ENCODE measurements at places on chromosomes 4 and X.

- DNase-seq, result no peak
Measured at GRCh38 chr4:185664481-185664880, 129.2 kb upstream of the PDLIM3 start.

DNA sequence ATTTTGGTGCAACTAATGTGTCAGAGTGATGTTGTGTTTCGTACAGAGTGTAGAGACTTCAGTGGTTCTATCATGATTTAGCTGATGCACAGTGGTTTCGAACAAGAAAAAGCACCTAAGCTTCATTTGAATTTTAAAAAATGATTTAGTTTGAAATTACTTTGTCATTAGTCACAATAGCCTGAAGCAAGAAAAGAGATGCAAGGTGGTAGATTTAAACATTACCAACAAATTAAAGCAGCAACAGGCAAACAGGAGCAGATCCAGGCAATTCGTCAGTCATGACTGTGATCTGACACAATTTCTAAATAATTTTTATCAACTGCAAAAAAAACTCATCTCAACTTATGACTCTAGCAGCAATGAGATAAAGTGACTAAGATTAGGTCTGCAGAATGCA is 24.6 kb upstream of the COX7B2 start:
- DNase-seq, result no peak

GRCh38 chr4:109214622-109215301 is 87.7 kb downstream of the COL25A1 start:
- DNase-seq, result no peak

- DNase-seq, result no peak
Measured at GRCh38 chr4:3527101-3527913, 4.9 kb downstream of the LRPAP1 start.

DNA sequence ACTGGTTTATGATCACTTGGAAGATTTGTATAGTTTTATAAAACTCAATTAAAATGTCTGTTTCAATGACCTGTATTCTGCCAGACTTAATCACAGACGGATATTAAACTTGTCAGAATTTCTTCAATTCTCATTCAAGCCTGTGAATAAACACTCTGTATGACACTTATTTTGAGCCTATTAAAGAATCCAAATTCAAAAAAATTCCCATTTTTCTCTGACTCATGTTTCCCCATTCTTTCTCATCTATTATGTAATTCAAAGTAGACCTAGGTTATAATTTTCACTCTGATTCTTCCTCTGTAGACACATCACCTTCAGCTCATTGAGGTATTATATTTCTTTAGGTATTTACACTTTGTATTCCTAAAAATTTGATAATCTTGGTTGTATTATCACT is 166.1 kb downstream of the TMA16 start:
- no peak for DNase-seq
